ENCODE measurements at places on chromosomes 11 and 22. TPM values are rescaled to one million over a fixed set of nuclear protein-coding genes. Genes with fewer than 3 reads are reported as not detected.

DNA sequence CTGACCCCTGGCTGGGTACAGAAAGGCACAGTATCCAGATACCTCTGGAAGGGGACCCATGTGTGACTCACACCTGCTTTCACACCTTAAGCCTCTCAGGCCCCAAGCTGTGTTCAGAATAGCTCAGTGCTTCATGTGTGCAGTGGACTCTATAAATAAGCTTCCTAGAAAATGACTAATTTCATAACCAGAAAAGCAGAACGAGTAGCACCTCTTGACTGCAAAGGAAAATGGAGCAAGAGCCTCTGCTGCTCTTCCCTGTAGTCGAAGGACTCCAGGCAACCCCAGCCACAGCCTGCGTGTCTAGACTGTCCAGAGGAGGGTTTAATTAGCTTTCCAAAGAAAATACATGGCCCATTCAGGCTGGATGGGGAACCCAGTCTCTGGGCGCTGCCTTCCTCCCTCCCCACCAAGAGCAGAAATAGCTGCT lies 23.1 kb downstream of the PTPN5 start:
- no peaks in the 10 kb centered on the region for H3K36me3 ChIP-seq
- DNase-seq = no peak
- H3K27ac ChIP-seq = no peak overlapping the region
- no peak overlapping the region for H3K4me3 ChIP-seq

GRCh38 chr11:45577752-45578151 lies 87.7 kb downstream of the CHST1 start:
- DNase-seq = no peak
- no peaks in the 10 kb centered on the region for H3K4me1 ChIP-seq
- no peaks in the 10 kb centered on the region for H3K36me3 ChIP-seq

- peaks cover 9% of the 10 kb centered on the region for H3K27me3 ChIP-seq
- no peak overlapping the region for H3K27ac ChIP-seq
These were observed 118.0 kb upstream of the IGLL5 start for GRCh38 chr22:22769434-22770279.

DNA sequence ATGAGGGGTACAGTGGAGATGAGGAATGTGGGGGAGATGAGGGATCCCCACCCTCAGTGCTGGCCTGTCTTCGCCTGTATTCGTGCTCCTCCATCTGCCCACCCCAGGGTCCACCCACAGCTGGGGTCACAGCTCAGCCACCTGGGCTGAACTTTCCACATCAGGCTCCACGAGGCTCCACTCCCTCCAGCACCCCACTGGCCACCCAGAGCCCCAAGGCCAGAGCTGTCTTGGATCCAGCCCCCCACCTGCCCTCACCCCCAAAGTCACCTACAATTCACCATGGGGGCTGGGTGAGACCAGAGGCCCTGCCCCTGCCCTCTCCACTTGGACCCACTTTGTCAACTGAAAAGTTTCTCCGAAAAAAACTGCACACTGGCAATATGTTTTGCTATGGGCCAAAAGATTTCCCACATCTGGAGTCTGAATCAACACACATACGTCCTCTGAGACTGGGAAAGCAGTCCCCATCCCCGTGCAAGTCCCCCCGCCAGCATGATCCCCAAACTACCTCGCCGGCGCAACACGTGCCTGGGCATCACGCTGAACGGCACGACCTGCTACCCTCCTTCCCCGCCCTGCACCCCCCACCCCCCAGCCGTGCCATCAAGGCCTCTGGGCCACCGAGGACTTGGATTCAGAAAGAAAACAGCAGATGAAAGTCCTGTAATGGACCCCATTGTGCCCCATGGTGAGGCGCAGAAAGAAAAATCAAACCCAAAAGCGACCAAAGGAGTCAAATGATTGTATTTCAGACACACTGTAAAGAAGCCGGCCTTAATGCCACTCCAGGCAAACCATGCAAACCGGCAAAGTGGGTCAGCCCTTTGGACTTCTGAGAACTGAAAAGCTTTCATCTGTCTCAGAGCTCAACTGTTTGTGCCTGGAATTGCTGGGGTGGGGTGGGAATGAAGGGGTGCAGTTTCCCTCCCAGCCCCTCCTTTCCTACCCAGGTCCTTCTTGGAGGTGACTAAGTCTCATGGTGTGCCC lies 16.5 kb upstream of the GAL start:
- H3K27me3 ChIP-seq = no peaks in the 10 kb centered on the region
- no peak overlapping the region for H3K4me3 ChIP-seq
- no peak overlapping the region for H3K27ac ChIP-seq
- H3K4me1 ChIP-seq = no peaks in the 10 kb centered on the region
- no peaks in the 10 kb centered on the region for H3K36me3 ChIP-seq

DNA sequence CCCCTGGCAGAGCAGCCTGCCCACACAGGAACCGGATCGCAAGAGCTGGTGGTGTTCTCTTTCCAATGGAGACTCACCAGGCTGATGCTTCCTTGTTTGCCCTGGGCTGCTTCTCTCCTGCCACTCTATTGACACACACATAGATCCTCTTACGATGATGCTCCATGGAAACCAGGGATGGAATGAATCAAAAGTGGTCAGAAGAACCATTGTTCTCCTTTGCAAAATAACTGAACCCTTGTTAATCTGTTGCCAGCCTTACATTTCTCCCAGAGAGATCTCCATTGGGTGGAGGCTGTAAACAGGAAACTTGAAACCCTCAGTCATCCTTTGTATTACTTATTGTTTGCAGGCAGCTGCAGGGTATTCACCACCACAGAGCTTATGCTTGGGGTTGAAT lies 24.6 kb upstream of the LDLRAD3 start:
- DNase-seq = no peak
- peaks cover 8% of the 10 kb centered on the region for H3K4me1 ChIP-seq
- H3K36me3 ChIP-seq = no peaks in the 10 kb centered on the region

GRCh38 chr11:112967082-112967481 lies 5.9 kb downstream of the NCAM1 start:
- no peak overlapping the region for H3K4me3 ChIP-seq
- no peaks in the 10 kb centered on the region for H3K36me3 ChIP-seq
- peaks cover 4% of the 10 kb centered on the region for H3K27me3 ChIP-seq
- peaks cover 3% of the 10 kb centered on the region for H3K4me1 ChIP-seq
- H3K27ac ChIP-seq = no peak overlapping the region
- DNase-seq = no peak

DNA sequence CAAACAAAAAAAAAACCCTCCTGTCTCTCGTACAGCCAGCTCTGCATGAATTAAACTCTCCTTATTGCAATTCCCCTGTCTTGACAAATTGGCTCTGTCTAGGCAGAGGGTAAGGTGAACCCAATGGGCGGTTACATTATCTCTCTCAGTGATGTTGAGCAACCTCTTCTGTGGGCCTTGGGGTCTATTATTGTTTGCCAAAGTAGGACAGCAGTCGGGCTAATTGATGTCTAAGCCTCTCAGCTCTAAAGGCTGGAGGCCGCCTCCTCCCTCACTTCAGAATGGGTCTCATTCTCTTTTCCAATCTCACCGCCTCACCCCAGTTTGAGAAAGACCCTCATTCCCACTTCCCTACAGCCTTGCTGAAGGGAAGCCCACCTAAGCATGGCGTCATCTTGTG lies 1.3 kb upstream of the SLC25A45 start:
- no peak overlapping the region for H3K27ac ChIP-seq
- no peaks in the 10 kb centered on the region for H3K36me3 ChIP-seq
- H3K4me3 ChIP-seq = no peak overlapping the region
- H3K4me1 ChIP-seq = 0 out of 2 replicates have a peak, but pooled peaks cover 2% of the 10 kb centered on the region
- DNase-seq = no peak

DNA sequence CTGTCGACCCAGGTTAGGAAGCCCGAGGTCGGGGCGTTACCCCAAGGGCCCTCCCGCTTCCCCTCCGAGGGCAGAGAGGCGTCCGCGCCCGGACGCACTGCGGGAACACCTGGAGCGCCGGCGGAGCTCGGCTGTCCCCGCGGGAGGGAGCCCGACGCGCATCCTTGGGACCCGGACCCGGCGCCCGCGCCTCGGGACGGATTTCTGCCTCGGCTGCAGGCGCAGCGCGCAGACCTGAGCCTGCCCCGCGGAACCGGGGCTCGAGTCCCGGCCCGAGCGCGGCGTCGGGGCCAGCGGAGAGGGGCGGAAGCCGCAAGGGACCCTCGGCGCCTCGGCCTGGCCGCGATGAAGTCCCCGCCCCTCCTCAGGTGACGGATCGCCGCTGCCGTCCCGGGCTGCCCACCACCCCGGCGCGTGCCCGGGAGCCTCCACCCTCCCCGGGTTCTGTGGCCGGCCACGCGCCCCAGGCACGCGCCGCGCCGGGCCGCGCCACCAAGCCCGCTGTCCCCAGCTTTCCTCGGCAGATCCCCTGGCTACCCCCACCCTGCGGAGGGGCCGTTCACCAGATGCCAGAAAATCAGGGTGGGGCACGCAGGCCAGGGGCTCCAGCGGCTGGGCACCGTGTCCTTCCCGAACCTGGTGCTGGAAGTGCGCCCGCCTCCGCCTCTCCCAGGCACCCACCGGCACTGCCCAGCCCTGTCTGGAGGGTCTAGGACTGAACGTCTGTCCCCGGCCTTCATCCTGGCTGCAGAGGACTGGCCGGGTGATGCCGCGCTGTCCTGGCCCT lies 410 bp downstream of the GLB1L3 start:
- no peak overlapping the region for H3K27ac ChIP-seq
- H3K4me3 ChIP-seq = peak overlapping the region; percentile 96
- H3K36me3 ChIP-seq = peaks cover 12% of the 10 kb centered on the region
- DNase-seq = peak; percentile 58

DNA sequence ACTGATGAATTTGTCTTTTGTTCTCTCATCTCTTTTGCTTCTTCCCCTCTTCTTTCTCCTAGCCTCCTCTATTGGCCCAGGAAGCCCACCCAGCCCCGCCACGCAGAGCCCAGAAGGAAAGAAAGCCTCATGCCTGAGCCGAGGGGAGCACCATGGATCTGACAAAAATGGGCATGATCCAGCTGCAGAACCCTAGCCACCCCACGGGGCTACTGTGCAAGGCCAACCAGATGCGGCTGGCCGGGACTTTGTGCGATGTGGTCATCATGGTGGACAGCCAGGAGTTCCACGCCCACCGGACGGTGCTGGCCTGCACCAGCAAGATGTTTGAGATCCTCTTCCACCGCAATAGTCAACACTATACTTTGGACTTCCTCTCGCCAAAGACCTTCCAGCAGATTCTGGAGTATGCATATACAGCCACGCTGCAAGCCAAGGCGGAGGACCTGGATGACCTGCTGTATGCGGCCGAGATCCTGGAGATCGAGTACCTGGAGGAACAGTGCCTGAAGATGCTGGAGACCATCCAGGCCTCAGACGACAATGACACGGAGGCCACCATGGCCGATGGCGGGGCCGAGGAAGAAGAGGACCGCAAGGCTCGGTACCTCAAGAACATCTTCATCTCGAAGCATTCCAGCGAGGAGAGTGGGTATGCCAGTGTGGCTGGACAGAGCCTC lies 3.8 kb downstream of the ZBTB16 start:
- no peaks in the 10 kb centered on the region for H3K4me1 ChIP-seq
- H3K4me3 ChIP-seq = no peak overlapping the region

- no peak for DNase-seq
- no peak overlapping the region for H3K27ac ChIP-seq
- H3K4me1 ChIP-seq = peaks cover 4% of the 10 kb centered on the region
- H3K36me3 ChIP-seq = peaks cover 69% of the 10 kb centered on the region
- no peak overlapping the region for H3K4me3 ChIP-seq
These were observed 8.9 kb downstream of the PATL1 start for GRCh38 chr11:59659981-59660380.

GRCh38 chr22:30673136-30673535 lies 5.5 kb upstream of the DUSP18 start:
- no peak overlapping the region for H3K27ac ChIP-seq
- peaks cover 6% of the 10 kb centered on the region for H3K27me3 ChIP-seq
- no peaks in the 10 kb centered on the region for H3K4me1 ChIP-seq
- no peak overlapping the region for H3K4me3 ChIP-seq

DNA sequence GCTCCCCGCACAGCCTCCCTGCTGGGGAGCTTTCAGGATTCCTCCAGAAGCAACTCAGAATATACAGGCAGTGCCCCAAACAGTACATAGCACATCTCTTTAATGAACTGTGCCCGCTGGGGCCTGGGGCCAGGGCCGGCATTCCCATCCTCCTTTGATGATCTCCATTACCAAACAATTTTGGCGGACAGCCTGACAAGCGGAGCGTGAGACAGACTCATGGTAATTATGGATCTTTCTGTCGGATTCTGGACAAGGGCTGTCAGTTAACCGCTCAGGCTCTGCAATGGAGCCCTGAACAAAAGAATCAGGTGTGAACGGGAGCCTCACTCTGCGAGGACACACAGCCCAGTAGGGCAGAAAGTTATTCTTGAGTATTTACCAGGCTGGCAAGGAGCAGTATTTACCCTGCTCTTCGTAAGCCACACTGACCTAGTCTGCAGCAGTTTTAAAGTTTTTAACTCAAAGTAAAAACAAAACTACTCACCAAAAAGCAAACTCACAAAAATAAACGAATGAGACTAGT lies 174.0 kb downstream of the TBC1D22A start:
- H3K4me3 ChIP-seq = no peak overlapping the region
- no peaks in the 10 kb centered on the region for H3K4me1 ChIP-seq
- no peaks in the 10 kb centered on the region for H3K27me3 ChIP-seq
- no peak for DNase-seq

SMC1B gene
- not detected for total RNA-seq

CHKA gene
- total RNA-seq = 63.0 TPM

NXPE1 gene
- not detected for total RNA-seq

All from H9 (cell line).